ENCODE measurements at places on chromosomes 12 and 14.

- DNase-seq, result no peak
Measured at GRCh38 chr14:34766060-34766459, 51.7 kb upstream of the CFL2 start.

DNA sequence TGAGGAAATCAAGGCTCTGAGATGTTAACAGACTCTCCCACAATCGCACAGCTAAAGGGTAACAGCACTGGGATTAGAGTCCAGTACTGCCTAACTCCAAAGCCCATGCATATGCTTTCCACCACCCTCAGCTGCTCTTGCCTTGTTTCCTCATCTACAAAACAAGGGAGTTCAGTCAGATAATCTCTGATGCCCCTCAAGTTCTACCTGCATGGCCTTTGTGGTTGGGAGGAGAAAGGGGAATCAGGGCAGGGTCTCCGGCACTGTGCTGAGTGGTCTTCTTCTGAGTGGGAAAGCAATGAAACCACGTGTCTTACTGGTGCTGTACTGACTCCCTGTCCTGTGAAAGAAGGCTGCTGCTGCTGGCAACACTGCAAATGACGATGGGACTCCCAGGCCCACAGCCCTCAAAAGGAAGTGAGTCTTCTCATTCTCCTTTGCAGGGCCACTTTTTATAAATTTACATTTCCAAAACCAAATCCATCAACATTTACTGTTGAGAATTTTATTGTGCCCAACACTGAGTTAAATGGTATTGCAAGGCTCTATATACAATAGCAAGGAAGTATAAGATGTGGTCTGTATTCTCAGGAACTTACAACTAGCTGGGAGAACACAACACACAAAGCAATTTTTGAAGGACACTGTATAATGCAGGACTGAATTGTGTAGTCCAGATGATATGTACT, 19.7 kb upstream of the DUSP16 start:
- no peak for DNase-seq

GRCh38 chr14:55188686-55189295, 2.6 kb downstream of the DLGAP5 start:
- DNase-seq, result no peak

GRCh38 chr12:25745281-25745680, 192.2 kb upstream of the LMNTD1 start:
- no peak for DNase-seq

GRCh38 chr12:16590645-16591044, 15.3 kb downstream of the LMO3 start:
- no peak for DNase-seq

DNA sequence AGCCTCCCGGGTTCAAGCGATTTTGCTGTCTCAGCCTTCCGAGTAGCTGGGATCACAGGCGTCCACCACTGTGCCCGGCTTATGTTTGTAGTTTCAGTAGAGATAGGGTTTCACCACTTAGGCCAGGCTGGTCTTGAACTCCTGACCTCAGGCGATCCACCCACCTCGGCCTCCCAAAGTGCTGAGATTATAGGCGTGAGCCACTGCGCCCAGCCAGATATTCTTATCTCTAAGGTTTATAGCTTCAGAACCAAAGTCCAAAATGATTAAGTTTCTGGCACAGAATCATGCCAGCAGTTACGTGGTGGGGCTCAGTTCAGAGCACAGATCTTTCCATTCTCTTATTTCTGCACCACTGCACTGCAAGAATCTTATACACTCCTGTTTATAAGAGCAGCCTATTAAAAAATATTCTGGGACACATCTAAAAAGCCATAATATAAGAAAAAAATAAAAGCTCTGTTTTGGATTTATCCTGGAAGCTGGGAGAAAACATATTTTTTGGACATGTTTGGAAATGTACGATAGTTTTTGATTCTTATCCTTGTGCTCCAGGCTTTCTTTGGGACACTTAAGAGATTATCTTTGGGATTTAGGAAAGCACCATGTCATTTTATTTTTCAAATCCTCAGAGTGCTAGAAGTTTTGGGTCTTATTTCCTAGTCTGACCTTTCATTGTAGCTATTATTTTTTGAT, 129.6 kb downstream of the LMNTD1 start:
- DNase-seq, result no peak

- DNase-seq, result no peak
Measured at GRCh38 chr12:38515912-38516311, 199.3 kb downstream of the ALG10B start.

DNA sequence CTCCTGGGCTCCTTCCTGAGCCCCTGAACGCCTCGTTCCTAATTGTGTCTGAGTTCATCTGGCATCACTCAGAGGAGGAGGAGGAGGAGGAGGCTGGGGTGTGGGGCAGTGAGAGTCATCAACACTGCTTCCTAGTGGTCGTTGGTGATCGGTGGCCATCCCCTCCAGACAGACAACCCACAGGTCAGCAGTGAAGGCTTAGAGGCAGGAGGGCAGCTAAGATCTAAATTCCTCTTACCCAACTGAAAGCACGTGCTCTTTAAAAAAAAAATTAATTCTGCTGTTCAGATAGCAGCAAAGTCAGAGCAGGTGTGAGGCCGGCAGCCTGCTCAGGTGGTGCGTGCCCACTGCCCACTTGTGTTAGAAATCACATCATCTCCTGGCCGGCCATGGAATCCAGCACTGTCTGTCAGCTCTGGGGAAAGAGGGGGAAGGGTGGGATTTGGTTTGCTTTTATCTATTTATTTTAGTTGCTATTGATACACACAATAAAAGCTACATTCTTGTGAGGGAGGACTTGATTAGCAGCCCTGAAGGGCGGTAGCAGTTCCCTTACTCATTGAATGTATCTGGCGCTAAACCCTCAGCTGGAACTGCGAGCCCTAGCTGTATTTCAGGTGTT, 46.6 kb downstream of the PPP2R5C start:
- DNase-seq, result no peak

- no peak for DNase-seq
Measured at GRCh38 chr12:108484431-108484830, 30.6 kb upstream of the FICD start.

DNA sequence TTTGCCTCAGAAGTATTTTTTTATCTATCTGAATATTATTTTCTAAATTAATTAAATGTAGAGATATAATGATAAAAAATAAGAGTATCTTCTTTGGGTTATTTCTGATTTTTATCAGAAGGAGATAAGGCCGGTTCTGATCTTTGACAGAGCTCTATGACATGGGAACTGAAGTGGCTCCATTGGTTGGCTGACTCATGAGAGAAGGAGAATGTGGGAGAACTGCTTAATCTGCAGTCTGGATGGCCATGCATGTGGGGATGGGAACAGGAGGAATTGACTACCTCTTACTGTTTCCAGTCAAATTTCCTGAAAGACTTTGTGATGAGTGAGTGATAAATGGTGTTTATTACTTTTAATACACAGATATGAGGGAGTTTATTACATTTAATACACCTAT, 155.8 kb upstream of the ATP2B1 start:
- no peak for DNase-seq

DNA sequence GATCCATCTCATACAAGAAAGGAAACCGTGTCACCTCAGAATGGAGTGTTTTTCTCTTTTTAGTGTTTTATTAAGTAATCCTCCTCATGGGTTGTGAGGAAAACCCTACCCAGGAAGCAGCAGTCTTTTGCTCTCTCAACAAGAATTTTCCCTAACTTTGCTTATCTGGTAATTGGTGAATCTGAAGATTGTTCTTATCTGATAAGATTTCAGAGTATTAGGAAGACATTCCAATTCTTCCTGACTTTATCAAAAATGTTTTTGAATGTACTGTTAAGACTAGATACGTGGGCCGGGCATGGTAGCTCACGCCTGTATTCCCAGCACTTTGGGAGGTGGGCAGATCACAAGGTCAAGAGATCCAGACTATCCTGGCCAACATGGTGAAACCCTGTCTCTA, 86.0 kb downstream of the PHLDA1 start:
- DNase-seq, result no peak

DNA sequence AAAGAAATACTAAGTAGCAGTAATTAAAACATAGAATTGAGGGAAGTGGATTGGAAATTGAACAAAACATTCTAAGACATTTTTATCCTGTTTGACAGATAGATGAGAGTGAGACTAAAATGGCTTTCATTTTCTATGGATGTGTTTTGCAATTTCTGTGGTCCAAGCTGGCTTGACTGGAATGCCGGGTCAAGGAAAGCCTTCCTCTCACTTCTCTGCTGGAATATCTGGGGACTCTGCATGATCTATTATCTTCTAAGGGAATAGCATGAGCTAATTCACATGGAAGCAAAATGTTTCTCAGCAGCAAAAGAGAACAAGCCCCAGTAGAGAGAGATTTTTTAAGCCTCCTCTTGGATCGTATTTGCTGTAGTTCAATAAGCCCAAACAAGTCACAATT, 407.9 kb upstream of the ATXN7L3B start:
- no peak for DNase-seq

DNA sequence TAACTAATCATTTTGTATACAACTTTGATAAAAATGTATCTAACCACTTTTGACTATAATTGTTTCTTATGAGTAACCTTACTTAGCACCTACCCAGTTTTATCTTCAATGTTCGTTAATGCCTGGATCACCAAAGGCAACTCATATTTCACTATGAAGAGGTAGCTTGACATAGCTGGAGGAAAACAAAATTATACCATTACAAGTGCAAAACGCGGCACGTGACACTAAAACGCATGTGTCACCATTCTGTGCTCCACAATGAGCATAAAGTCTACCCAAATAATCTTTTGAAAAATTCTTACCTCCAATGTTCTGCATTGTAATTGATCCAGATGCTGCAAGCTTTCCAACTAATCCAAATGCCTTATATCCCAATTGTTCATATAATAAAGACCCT, 5.8 kb downstream of the SLC38A2 start:
- DNase-seq, result no peak

DNA sequence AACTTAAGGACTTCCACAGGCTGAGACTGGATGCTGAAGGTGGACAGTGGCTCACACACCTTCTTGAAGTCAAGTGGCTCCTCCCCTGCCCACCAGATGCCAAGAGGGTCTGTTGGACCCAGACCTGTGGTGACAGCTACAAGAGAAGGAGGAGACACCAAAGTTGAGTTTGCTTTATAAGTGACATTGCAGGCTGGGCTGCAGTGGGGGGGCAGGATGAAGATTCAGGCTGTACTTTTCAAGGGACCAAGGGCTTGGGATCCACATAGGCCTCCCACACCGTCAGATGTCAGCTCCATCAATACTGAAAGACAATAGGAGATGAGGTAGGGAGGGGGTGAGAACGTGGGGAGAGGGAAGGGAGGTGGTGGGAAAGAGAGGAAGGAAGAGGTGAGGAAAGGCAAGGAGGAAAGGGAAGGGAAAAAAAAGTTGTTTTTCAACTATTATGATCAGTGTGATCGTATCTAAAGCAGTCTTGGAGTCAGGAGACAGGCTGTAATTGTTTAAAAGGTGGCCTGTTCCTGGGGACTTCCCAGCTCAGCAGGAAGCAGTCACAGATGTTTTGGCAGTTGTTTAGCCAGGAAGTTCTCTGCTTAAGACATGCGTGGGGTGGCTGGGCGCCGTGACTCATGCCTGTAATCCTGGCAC, 84.1 kb upstream of the RESF1 start:
- DNase-seq, result peak; percentile 69

DNA sequence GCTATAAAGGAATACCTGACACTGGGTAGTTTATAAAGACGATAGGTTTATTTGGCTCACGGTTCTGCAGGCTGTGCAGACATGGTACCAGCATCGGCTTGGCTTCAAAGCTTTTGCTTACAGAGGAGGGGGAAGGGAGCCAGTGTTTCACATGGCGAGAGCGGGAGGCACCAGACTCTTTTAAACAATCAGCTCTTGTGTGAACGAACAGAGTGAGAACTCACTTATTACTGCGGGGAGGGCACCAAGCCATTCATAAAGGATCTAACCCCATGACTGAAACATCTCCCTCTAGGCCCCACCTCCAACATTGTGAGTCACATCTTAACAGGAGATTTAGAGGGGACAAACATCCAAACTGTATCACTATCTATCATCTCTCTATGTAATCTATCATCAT, 227.4 kb downstream of the TMEM132D start:
- DNase-seq, result no peak

DNA sequence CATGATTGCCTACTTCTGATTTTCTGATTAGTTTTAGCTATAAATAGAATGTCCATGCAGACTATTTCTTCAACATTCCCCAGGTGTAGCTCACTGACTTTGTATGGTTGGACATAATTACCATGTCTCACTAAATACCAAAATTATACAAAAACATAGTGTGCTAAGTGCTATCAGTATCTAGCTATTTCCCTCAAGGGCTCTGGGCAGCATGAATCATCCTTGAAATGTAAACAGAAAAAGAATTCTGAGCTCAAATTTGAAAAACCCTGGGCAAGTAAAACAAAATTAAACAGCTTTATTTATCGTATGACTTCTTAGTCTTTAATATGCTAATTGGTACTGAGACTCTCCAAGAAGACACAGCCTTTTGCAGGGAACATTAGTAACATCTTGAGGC, 82.9 kb downstream of the SPATA7 start:
- DNase-seq, result no peak

DNA sequence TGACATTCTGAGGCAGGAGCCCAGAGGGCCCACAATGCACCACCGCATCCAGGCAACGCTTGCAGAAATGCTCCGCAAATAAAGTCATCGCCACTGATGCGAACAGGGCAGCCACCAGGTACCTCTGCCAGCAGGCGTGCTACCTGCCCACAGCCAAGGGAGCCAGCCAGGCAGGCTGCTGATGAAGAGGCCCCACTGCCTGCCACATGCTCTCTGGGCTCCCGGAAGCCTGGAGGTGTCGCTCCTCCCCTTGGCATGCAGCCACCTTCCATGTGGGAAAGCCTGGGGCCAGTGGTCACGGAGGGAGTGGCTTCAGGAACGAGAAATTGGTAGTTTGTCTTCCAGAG, 14.7 kb downstream of the GPR132 start:
- peak; percentile 8 for DNase-seq

GRCh38 chr14:29892327-29892726, 35.3 kb downstream of the PRKD1 start:
- DNase-seq, result no peak

DNA sequence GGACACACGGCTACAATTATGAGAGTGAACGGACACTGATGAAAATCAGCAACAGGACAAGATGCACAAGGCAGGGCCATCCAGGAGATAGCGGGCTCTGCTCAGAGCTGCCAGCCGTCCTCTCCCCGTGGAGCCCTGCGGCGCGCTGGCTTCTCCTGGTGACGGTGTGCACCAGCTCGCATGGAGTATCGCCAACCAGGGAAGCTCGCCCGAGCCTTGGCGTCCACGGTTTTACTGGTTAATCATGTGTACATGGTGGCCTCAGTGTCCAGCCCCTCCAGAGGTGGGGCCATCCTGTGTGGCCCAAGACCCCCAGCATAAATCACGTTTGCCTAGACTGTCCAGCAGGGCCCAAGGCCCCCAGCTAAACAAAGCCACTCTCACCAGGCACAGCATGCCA, 31.2 kb upstream of the DYNC1H1 start:
- no peak for DNase-seq

- no peak for DNase-seq
Measured at GRCh38 chr12:13258197-13258596, 61.7 kb downstream of the EMP1 start.

GRCh38 chr14:68627050-68627867, 165.6 kb downstream of the ZFP36L1 start:
- peak; percentile 99 for DNase-seq

GRCh38 chr14:92568621-92569479, 55.3 kb downstream of the RIN3 start:
- no peak for DNase-seq

- no peak for DNase-seq
Measured at GRCh38 chr14:54804538-54805041, 98.0 kb downstream of the GCH1 start.

Measured in RCC 7860 (cell line).